ENCODE measurements at places on chromosomes 4 and X.

GRCh38 chrX:39907964-39908661 is 189.6 kb downstream of the BCOR start:
- DNase-seq = peak; percentile 88

GRCh38 chr4:88091378-88091777 is 67.1 kb downstream of the ABCG2 start:
- DNase-seq = no peak

DNA sequence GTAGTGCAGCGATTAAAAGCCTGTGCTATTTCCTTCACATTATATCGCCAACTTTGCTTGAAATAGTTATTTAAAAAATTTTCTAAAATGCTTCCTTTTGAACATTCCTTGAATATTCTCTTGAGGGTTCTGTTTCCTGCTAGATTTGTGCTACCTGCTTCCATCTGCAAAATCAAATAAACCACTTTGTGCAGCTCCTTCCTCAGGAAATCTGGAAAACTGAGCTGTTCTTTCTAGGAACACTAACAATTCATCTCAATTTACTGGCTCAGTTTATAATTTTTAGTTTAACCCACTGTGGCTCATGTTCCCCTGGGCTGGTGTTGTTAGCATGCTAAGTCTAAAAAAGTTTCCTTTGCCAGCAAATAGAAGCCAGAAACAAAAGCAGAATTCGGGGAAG is 88.1 kb upstream of the LCORL start:
- DNase-seq = no peak

DNA sequence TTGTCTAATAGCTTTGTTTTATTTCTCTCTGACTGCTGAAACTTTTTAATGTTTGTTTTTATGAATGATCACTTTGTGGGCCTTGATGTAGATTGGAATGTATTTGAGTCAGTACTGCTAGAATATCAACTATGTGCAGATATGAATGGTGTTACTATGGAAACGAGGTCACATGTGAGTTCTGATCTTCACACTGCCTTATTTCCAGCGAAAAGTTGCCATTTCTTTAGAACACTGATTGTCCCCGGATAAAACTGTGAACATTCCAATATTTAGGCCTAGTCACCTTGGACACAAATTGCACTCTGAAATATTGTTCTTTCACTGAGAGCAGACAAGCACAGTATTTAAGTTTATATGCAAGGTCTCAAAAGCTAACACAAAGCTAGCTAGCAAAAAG is 27.2 kb upstream of the MAGED1 start:
- no peak for DNase-seq

DNA sequence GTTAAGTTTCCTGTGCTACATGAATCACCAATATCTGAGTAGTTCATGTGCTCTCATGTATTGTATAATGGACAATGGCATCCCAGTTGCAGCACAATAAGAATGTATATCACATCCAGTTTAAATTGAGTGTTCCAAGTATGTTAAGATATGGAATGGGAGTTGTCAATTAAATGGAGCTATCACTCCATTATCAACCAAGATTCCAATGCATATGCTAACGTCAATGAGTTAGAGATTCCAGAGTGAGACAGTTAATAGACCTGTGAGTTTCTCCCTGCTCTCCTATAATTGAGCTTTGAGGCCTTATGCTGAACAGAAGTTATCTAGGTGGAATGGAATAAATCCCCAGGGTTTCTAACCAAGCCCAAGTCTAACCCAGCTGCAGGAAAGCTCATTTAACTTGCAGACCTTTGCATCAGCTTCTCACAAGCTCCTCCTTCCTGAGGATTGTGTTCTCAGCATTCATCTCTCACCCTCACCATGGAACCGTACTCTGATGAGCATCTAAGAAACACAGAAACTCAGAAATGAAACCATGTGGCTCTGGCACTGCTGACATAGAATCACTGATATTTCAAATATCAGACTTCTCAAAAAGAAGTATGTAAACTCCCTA is 84.8 kb downstream of the TIGD2 start:
- DNase-seq = no peak

DNA sequence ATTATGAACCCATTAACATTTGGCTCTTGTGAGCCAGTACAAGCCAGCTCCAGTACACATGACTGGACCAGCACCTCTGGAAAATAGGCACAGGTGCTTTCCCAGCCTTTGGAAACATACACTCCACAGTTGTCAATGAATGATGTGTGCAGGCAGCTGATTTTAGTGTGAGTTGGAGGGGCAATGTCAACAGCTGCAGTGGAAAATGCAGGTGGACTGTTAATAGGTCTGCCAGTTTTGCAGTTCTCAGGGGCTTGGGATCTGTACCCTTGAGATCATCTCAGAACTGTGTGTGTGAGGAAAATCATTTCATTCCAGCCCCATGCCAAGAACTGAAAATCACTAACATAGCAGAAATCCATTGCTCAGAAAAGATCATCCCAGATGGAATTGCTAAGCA is 81.7 kb upstream of the CHRDL1 start:
- no peak for DNase-seq
